Lower leg skin (tissue), 4 donors: ENCODE measurements at places on chromosomes 3 and 15. TPM values are rescaled to one million over a fixed set of nuclear protein-coding genes. Genes with fewer than 3 reads are reported as not detected.
A peak's percentile ranks its signal among the peaks of the same experiment; 100 is the strongest.

- DNase-seq: no peak
These were observed 291.2 kb downstream of the ZBTB20 start for GRCh38 chr3:114855839-114856238.

DNA sequence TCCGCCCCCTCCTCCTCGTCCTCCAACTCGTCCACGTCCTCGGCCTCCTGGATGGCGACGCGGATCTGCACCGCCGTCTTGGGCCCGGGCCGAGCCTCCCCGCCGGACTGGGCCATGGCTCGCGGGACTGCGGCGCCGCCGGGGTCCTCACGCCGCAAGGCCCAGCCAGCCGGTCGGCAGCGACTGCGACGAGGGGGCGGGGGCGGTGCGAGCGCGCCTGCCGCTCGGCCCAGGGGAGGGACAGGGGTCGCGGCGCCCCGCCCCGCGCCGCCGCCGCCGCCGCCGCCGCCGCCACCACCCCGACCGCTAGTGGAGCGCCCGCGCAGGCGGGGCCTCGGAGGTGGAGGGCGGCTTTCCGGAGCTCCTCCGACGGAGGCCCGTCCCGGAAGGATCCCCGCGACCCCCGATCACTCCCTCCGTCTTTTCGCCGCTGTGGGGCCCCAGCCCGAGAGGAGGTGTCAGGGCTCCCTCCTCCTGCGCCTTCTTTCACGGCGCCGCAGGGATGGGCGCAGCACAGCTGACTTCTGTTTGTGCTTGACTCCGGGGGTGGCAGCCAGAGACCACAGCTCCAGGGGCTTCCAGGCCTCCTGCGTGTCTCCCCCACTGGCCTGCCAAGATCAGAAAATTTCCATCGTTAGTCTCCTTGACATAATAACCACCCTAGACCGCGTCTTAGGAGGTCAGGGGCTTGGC is at the start of gene LARP6:
TSS of gene LARP6 (minus strand) at position 185 of the 693 bp plus-strand sequence. CDS start at position 116, 69 bp downstream.
- DNase-seq: peak; percentile 91

- no peak for DNase-seq
These were observed 56.8 kb downstream of the SMAD6 start for GRCh38 chr15:66758844-66759243.

DNA sequence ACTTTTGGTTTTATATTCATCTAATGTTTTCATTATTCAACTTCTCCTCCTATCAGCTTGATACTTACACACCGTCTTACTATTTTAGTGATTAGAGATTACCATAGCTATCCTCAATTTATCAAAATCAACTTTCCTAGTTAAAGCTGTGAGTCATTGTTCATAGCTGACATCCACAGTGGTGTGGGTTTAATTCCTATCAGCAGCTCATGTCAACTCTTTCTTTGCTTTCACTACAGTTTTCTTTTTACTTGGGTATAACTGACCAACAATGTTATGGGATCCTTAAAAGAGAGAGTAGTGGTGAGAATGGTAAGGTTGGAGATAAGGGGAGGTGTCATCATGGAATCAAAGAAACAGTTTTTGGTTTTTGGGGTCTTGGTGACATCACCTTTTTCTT is 112.7 kb downstream of the NFKBIZ start:
- no peak for DNase-seq

DNA sequence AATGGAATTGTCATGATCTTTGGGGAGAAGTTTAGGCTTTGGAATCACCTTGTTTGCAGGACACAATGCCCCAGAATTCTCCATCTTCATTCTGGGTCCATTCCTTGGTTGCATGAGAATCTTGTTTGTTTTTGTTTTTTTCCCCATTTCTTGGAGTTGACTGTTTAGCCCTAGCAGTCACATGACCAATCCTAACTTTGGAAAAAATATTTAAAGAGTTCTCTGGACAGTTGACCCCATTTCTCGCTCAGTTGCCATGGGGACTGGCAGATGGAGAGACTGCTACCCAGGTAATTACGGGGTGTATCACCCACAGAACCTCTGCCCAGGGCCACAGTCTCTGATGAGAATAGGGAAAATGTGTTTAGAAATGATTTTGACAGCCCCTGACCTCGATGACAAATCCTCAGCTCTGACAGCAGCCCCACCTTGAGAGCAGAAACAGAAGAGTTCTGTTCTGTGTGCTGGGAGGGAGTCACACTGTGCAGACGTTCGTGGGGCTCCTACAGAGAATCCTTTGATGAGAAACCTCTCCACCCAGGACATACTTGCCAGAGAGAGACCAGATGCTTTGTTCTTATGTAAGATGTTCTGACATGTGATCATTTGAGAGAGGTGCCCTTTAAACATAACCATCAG is 57.7 kb downstream of the IL16 start:
- DNase-seq: peak; percentile 75

DNA sequence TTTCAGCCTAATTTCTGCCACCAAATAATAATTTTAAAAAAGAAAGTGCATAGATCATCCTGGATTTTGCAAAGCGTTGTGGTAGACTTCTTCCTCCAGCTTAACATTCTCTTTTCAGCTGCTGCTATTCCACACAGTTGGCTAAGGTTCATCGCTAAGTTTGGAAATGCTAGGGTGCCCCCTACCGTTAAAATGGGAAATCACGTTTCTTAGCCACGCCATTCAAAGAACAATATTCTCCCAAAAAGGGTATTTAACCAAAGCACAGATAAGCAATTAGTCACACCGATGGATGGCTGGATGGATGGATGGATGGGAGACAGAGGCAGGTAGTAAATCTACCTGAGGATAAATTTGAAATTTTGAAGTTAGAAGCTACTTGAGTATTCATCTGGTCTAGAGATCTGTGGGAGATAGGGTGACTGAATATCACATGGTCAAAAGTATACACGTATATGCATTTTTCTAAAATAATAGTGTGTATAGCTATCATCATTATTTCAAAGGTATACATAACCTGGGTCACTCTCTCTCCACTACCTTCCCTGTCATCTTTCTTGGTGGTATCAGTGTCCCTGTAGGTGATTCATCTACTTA is 67.2 kb downstream of the EFHB start:
- DNase-seq: no peak

DNA sequence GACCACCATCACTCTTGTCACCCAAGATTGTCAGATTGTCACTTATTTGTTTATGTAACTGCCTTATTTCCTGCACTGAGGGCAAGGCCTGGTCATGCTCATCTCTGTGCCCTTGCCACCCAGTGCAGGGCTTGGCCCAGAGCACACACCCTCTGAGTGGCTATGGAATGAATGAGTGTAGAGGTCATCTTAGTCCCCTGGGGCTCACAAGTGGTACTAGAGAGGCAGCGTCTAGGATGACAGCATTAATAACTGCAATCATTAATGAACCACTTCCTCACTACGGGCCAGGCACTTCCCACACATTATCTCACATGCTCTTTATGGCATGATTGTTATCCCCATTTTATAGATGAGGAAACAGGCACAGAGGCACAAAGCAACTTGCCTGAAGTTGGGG is 117.0 kb downstream of the SMAD6 start:
- DNase-seq: no peak

GRCh38 chr15:43042885-43043284 is 63.0 kb downstream of the UBR1 start:
- DNase-seq: no peak

DNA sequence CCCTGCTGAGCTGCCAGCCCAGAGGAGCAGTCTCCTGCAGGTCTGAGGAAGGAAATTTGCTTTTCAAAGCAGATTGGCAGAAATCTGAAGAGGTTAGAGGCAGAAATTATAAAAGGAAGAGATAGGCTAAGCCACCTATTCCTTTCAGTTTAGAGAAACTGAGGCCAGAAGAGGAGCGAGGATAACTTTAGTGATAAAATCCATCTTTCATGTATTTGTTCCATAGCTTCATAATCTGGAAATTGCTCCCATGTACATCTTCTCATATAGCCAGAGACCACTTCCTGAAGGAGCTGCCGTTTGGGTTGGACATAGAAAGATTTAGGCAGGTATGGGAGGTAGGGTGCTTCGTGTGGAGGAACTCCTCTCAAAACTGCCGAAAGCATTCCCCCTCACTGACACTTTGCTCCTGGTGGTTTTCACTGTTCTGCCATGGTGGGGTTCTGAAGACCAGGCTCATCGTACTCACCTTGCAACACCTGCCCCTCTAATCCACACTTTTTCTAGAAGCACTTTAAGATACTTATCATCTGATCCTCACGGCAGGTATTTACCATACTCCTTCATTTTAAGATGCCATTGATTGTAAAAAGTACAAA is 670 bp upstream of the ACAP2 start:
- DNase-seq: peak; percentile 29

DNA sequence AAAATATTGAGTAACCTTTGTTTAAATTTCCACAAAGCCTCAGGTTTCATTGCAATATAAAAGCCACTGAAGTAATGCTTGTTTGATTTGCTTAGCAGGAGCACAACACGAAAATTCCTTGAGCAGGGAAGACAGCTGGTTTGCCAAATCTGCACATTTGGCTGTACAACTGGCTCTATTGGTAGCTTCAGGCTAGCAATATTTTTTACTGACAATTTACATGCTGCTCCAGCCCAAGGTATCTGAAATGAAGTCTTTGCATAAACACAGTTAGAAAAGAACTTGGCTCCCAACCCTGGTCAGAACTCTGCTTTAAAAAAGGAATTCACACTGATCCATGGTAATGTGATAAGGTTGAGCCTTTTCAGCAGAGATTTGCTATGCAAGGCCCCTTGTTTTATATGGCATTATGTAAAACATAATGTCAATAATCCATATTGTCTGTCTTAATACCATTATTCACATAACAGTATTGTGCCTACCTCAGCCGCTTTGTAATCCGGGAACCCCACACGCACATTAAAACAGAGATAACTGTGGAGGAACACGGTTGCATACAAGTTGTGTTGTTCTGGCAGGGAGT is 55.7 kb upstream of the CHL1 start:
- DNase-seq: no peak

The NGLY1 gene
- total RNA-seq: 18.0 TPM

The CLDN11 gene
- 3.4 TPM for total RNA-seq

The IMPG2 gene
- total RNA-seq: not detected

The CAMK2N2 gene
- total RNA-seq: not detected
